Activated T-cell treated with anti-CD3 and anti-CD28 coated beads, Interleukin-2, amount 50 U/mL, for 48 hours (primary cell): ENCODE measurements at places on chromosomes 7 and 10.
A peak's percentile ranks its signal among the peaks of the same experiment; 100 is the strongest.

- no peak for DNase-seq
These were observed 34.4 kb downstream of the COL13A1 start for GRCh38 chr10:69835875-69836730.

- no peak for DNase-seq
These were observed 70.7 kb downstream of the CABCOCO1 start for GRCh38 chr10:61733358-61733940.

DNA sequence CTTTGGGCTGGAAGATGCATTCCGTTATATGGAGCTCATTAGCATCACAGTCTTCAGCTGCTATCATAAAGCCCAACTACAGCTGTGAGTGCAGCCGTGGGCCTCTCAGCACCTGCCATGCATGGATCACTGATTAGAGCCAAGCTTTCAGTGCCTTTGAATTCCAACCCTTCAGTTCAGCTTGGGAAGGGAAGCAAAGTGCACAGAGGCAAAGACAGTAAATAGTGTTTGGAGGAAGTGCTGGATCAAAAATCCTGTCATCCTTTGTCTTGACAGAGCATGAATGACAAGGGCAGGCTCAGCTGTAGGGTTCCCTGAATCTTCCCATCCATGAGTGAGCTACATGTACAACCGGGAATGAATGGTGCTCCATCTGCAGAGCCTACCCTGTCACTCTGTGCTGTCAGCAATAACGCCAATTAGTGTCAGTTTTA lies 153.7 kb downstream of the DNAJB9 start:
- DNase-seq, result no peak

GRCh38 chr10:123325663-123326190 lies 171.5 kb downstream of the BUB3 start:
- no peak for DNase-seq

DNA sequence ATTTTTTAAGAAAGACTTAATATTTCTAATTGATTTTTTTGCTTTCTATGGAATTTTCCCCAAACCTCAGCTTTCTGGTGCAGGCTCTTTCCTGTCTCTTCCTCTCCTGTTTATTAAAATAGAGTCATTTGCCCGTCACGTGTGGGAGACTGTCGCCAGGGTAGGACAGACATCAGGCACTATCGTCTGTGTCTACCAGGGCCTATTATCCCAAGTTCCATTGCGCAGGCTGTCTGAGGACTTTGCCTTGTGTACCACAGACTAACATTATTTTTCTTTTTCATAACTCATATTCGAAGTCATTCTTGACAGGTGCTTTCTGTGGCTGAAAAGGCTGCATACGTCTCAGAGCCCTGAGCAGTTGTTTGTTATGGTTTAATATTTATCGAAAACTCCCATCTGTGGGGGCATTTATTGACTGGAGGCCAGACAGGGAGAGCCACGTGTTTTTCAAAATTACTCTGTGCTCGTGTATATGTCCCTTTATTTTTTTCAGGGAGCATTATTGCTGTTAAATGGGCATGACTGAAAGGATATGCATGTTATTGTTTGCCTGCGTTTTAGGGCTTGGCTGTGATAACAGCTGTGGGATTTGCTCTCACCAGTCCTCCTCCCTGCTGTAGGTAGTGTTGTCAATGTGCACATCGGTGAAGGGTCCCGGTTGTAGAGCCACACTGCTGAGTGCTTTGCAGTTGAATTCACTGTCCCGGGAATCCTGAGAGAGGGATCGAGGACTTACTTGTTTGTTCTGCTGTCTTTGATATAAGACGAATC lies 89.8 kb downstream of the CAMK1D start:
- DNase-seq, result no peak

- DNase-seq, result no peak
These were observed 52.2 kb upstream of the KMT2E start for GRCh38 chr7:104961821-104962220.

DNA sequence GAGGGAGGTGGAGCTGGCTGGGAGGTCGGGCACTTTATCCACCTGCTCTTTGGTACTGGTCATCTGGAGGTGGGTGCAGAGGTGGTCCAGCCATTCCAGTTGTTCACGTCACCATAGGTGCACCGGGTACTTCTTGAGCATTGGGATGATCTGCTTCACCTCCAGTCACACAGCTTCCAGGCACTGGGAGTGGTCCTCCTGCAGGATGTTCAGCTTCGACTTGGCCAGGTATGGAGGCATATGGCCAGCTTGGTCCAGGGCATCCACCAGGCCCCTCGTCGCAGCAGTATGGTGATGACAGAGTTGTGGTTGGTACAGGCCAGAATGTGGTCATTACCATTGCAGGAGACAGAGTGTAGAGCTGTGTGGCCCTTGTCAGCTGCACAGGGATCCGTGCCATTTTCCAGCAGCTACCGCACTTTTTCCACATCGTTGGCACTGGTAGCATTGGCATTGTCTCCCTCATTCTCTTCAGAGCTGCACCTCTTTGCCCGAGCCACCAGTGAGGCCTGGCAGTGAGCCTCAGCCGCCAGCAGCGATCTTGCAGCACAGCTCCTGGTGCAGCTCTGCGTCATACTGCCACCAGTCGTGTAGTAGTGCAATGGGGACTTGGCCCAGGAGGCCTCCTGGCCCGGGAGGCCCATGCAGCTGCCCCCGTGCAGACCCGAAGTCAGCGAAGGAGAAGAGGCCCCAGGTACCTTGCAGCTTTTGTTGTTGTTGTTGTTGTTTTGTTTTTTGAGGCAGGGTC lies 150.9 kb downstream of the ZNF22 start:
- DNase-seq, result no peak

- no peak for DNase-seq
These were observed 688.4 kb downstream of the REEP3 start for GRCh38 chr10:64209561-64209960.

DNA sequence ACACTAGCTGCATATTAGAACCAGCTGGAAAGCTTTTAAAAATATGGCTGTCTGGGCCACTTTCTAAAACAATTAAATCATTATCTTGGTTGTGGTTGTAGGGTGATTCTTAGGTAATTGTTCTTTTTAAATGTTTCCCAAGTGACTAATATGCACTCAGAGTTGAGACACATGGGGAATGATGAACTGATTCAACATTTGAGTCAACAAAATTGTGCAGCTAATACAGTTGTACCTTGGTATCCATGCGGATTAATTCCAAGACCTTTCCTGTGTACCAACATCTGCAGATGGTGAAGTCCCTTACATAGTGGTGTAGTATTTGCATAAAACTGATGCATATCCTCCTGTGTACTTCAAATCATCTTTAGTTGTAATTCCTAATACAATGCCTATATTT lies 242.2 kb downstream of the ATRNL1 start:
- DNase-seq, result no peak

- DNase-seq, result no peak
These were observed 5.9 kb downstream of the BORCS7 start for GRCh38 chr10:102859911-102860310.

DNA sequence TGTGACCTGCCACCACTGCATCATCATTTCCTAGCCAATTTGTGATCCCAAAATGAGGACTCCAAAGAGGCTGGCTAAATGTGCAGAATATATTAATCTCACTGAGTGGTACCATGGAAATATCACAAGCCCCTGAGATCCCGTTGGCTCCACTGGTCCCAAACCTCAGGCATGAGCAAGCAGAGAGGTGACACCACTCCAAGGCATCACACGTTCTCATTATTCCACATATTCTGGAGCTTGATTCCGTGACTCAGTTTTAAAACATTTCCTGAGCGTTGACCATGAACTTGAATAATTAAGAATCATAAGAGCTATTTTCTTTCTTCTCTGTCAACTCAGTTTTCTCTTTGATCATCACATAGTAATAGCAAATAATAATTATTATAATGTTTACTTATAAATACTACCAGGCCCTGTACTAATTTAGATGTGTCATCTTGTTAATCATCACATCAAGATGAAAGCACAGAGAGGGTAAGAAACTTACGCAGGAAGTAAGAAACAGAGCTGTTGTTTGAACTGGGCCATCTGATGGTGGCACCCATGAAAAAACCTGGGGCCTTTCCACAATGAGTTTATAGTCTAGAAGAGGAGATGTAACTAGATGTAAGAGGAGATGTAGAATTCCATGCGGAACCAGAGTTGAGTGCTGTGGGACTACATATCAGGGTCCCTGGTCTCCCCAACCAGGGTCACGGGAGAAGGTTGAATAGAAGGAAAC lies 3.5 kb downstream of the APBB1IP start:
- peak; percentile 38 for DNase-seq
